Aortic smooth muscle cell (primary cell): ENCODE measurements at places on chromosomes 12 and 14. TPM values are rescaled to one million over a fixed set of nuclear protein-coding genes. Genes with fewer than 3 reads are reported as not detected.

The KRT75 gene
- not detected in 2 replicates for total RNA-seq

The TSPAN19 gene
- not detected in 2 replicates for total RNA-seq

The BATF gene
- total RNA-seq = 0.12 and 1.8 TPM in 2 replicates

The CD163L1 gene
- 0.68 and 3.6 TPM in 2 replicates for total RNA-seq

The TMEM120B gene
- 5.6 and 5.9 TPM in 2 replicates for total RNA-seq

The GLIPR1L1 gene
- not detected in 2 replicates for total RNA-seq

The OAS2 gene
- total RNA-seq = 11.3 and 12.3 TPM in 2 replicates

The BIN2 gene
- total RNA-seq = not detected in 2 replicates

The CLEC9A gene
- total RNA-seq = not detected in 2 replicates

The TBX5 gene
- total RNA-seq = not detected in 2 replicates

The RTL1 gene
- not detected in 2 replicates for total RNA-seq

The NUAK1 gene
- 3.2 and 5.0 TPM in 2 replicates for total RNA-seq

The CCDC38 gene
- total RNA-seq = under 0.01 TPM in 2 replicates

The KCNH3 gene
- total RNA-seq = under 0.01 and 0.06 TPM in 2 replicates
